Right lobe of liver (tissue), 6 donors: ENCODE measurements at places on chromosomes 2 and 18.

- DNase-seq = no peak
Observed at GRCh38 chr2:76391678-76392077, 681.0 kb upstream of the GCFC2 start.

GRCh38 chr2:64230540-64230939, 86.3 kb upstream of the PELI1 start:
- DNase-seq = no peak

DNA sequence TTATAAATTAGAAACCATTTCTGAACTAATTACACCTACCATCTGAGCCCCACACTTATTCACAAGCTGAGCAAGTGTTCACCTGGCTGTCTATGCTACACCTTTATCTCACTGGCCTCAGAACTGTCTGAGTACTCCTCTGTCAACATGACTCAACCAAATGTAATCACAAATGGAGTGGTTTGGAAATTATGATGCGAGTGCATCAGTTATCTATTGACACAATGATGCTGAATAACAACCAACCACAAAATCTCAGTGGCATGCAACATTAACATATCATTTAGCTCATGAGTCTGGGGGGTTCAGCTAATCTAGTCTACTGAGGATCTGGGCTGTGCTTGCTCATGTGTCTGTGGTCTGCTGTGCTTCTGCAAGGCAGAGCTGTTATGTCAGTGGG, 184.2 kb upstream of the NXPH2 start:
- DNase-seq = no peak

- DNase-seq = no peak
Observed at GRCh38 chr2:14516844-14517243, 115.7 kb upstream of the LRATD1 start.

- no peak for DNase-seq
Observed at GRCh38 chr2:76478266-76479035, 767.7 kb upstream of the GCFC2 start.

DNA sequence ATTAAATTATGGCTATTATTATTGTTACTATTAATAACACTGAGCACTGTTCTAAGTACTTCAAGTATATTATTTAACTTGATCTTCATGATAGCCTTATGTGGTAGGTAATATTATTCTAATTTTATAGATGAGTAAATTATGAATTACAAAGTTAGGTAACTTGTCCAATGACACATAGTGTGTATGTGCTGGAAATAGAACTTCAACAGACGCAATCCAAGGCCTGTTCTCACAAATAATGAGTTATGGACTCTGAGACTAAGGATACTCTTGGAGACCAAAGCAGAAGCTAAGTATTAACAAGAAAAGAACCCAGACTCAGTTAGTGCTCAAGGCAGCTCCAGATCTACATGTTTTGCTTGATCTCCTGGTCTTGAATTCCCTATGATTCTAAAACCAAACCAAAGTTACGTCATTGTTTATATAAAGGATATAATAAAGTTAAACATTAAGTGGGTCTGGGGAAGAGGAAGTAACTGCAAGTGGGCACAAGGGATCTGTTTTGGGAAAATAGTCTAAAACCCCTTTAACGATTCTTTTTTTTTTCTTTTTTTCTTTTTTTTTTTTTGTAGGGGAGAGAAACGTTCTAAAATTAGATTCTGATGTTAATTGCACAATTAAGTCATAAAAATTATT, 211.3 kb downstream of the ERBB4 start:
- no peak for DNase-seq

- no peak for DNase-seq
Observed at GRCh38 chr18:68940039-68940438, 142.2 kb downstream of the CCDC102B start.

DNA sequence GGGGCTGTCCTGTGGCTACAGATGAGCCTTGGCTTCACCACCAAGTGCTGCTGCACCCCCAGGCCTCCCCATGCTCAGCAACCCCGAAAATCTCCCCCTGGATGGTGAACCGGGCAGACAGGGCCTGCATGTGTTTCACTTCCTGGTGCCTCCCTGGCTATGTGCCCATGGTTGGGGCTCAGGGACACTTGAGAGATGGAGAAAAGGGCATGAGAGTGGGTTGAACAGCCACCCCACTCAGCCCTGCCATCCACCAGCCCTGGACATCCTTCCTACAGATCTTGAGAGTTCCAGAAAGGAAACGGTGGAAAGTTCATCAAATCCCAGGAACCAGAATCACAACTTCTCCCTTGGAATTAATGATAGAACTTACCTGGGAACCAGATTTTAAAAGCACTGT, 74.7 kb upstream of the TEX51 start:
- DNase-seq = no peak

- DNase-seq = no peak
Observed at GRCh38 chr2:72475246-72475645, 327.6 kb upstream of the CYP26B1 start.

- DNase-seq = no peak
Observed at GRCh38 chr18:23468753-23469459, 15.8 kb downstream of the RIOK3 start.

- no peak for DNase-seq
Observed at GRCh38 chr2:51866361-51866760, 834.4 kb upstream of the NRXN1 start.

GRCh38 chr2:129242269-129242668, 737.2 kb upstream of the RAB6C start:
- no peak for DNase-seq

GRCh38 chr2:114688241-114688640, 245.8 kb downstream of the DPP10 start:
- DNase-seq = no peak

DNA sequence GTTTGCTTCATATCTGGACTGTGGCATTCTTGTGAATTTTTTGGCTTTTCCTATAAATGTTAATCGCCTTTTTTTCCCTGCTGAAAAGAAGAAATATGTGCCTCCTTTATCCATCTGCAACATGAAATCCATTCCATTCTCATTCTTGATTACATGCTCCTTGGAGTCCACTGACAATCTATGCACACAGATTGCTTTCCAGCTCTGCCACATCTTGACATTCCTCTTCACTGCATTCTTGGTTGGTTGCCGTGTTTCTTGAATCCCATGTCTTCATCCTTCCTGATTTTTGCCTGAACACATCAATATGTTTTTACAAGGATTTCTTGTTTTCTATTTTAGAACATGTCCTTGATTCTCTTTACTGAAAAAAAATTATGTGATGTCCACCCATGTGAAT, 26.7 kb upstream of the BIRC6 start:
- no peak for DNase-seq

- no peak for DNase-seq
Observed at GRCh38 chr2:239436669-239437335, 36.0 kb upstream of the HDAC4 start.

GRCh38 chr18:75533209-75533608, 105.7 kb upstream of the SMIM21 start:
- no peak for DNase-seq

- DNase-seq = no peak
Observed at GRCh38 chr2:69007169-69007568, 5.8 kb upstream of the ANTXR1 start.

- peak; percentile 54 for DNase-seq
Observed at GRCh38 chr2:95043300-95044093, 18.0 kb downstream of the MAL start.

GRCh38 chr2:174595891-174596397, 1.7 kb downstream of the WIPF1 start:
- no peak for DNase-seq

GRCh38 chr2:46098621-46099062, 198.6 kb upstream of the EPAS1 start:
- DNase-seq = no peak

DNA sequence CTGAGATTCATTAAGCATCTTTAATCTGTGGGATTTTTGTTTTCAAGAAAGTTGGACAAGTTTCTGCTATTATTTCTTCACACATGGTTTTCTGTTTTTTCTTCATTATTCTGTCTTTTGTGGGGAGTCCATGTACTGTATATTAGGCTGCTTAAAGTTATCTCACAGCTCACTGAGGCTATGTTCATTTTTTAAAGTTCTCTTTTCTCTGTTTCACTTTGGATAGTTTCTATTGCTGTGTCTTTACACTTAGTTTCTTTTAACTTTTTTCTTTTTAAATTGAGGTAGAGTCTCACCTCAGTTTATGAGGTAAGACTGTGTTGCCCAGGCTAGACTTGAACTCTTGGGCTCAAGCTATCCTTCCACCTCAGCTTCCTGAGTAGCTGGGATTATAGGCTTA, 8.6 kb downstream of the OSBPL6 start:
- no peak for DNase-seq

DNA sequence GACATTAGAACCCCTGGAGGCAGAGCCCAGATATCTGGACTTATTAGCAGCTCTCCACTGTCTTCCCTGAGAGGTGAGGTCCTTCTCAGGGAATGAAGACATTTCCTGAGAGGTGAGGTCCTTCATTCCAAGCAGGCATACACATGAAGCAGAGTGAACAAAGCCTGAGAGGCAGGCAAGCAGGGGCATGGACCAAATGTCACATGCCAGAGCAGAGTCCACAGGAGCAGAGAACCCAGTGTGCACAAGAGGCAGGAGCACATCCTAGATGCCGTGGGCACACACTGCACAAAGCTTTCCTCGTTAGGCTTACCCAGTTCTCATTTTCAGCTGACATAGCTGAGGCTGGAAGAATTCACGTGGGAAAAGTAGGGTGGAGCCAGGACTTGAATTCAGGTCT, 759.9 kb upstream of the HS6ST1 start:
- DNase-seq = no peak

GRCh38 chr2:182499706-182500470, 73.1 kb upstream of the PDE1A start:
- DNase-seq = no peak
